Stimulated activated CD8-positive, alpha-beta memory T cell treated with anti-CD3 and anti-CD28 coated beads, Interleukin-15, amount 100 ng/mL, for 1 hour (primary cell): ENCODE measurements at places on chromosomes 3 and 15.

DNA sequence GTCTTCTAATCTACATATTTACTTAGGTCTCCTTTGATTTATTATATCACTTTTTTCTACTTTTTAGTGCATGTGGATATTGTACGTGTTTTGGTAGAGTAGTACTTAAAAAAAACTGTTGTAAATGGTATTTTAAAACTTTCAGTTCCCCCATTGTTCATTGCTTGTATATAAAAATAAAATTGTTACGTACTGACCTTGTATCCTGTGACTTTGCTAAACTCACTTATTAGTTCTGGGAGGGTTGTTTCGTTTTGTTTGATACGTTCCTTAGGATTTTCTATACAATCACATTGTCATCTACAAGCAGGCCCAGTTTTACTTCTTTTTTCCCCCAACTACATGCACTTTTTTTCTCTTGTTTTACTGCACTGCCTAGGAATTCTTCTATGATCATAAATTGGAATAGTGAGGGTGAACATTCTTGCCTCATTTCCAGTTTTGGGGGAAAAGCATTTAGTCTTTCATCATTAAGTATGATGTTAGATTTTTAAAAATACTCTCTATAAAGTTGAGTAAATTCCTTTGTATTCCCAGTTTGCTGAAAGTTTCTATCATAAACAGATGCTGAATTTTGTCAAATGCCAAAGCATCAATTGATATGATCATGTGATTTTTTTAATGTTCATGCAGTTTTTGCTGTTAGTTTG is 33.5 kb upstream of the ACKR4 start:
- no peak for DNase-seq

GRCh38 chr3:142588703-142589102 is 7.5 kb upstream of the PLS1 start:
- no peak for DNase-seq

GRCh38 chr3:52435246-52436101 is 9.4 kb downstream of the SEMA3G start:
- no peak for DNase-seq

- DNase-seq, result no peak
Measured at GRCh38 chr3:157667493-157667892, 164.3 kb upstream of the VEPH1 start.

- DNase-seq, result no peak
Measured at GRCh38 chr15:28919201-28919635, 33.4 kb downstream of the APBA2 start.

- no peak for DNase-seq
Measured at GRCh38 chr15:39361497-39361896, 219.4 kb upstream of the THBS1 start.

GRCh38 chr3:143362115-143362991 is 242.8 kb downstream of the CHST2 start:
- no peak for DNase-seq

DNA sequence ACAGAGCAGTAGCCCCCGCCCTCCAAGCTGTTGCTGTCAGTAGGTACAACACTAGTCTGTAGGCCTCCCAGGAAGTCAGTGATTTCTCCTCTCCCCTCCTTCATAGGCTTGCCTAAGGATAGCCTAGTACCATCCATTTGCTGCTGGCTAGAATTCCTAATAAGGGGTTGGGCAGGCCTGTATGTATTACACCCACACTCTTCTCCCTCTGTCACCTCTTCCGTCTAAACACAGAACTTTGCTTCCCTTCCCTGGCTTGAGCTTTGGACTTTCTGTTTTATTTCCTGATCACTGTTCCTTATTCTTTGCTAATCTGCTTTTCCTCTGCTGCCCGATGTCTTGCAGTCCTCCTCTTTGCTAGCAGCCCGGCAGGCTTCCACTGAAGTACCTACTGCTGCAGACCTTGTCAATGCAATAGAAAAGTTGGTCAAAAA is 93.4 kb upstream of the UMPS start:
- DNase-seq, result no peak

GRCh38 chr15:53158995-53159394 is 368.9 kb upstream of the ONECUT1 start:
- DNase-seq, result no peak

GRCh38 chr3:186025161-186025560 is 83.7 kb downstream of the ETV5 start:
- no peak for DNase-seq

- DNase-seq, result no peak
Measured at GRCh38 chr3:117743993-117744392, 1034.4 kb downstream of the TUSC7 start.

GRCh38 chr3:23083701-23084100 is 119.4 kb upstream of the UBE2E2 start:
- DNase-seq, result no peak

- DNase-seq, result no peak
Measured at GRCh38 chr3:129608087-129608935, 1.8 kb upstream of the PLXND1 start.

DNA sequence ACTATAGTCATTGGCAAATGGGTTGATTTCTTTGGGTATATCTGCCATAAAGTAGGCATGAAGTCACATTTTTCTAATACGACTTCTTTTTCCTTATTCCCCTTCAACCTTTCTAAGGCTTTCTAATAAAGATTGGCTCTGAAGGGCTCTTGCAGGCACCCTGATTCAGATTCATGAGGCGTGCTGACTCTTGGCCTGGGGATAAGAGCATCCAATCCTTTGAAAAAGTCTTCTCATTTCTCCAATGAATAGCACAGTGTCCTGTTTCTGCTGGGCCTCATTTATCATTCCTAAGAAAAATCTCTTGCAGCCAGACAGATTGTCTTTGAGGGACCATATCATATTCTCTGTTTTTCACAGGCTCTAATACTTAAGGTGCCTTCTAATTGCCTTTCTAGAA is 32.3 kb upstream of the BNIP2 start:
- no peak for DNase-seq

- no peak for DNase-seq
Measured at GRCh38 chr3:143479727-143480126, 360.2 kb downstream of the CHST2 start.

DNA sequence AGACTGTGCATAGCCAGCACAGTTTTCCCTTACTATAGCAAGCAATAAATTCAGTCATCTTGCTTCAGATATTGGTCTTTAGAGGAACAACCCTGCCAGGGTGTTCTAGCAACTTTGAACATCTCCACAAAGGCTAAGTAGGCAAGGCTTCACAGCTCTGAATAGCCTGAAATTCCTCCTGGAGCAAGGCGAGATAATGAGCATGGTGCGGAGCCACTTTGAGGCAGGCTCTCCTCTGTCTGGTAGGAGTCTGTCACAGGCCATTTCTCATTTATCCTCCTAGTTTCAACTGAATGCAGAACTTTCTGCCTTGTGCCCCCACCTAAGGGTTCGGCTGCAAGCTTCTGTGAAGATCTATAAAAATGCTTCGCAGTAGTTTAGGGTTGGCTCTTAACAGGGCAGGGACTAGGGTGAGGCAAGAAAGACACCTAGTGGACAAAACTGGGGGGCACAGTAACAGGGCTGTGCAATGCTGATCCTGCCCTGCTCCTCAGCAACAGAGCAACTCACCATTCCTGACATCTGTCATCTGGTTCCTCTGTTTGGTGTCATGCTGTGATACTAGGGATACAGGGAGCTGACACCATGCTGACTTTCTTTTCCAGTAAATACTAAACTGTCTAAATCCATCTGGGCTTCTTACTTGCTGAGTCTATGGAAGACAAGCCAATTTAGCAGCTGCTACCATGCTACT is 16.6 kb upstream of the EHHADH start:
- no peak for DNase-seq

GRCh38 chr15:80265021-80265420 is 13.0 kb upstream of the CTXND1 start:
- DNase-seq, result no peak

DNA sequence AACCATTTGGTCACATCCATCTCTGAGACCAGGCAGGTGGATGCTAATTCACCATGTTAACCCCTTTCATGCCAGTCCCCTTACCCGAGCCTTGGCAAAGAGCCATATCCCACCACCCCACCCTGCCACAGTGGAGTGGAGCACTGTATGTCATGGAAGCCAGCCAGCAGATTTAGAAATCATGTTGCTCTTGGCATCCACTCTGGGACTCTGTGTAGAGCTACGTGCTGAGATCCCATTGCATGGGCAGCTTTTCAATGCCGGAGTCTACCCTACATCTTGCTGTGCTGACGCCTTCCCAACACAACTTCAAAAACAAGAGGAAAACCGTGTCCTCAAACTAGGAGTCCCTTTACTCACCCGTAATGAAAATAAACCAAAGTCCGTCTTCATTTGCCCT is 131.0 kb downstream of the NTRK3 start:
- no peak for DNase-seq
